ENCODE measurements at places on chromosomes 7 and 10.

GRCh38 chr10:99421233-99421739, 9.1 kb downstream of the GOT1 start:
- DNase-seq: no peak

DNA sequence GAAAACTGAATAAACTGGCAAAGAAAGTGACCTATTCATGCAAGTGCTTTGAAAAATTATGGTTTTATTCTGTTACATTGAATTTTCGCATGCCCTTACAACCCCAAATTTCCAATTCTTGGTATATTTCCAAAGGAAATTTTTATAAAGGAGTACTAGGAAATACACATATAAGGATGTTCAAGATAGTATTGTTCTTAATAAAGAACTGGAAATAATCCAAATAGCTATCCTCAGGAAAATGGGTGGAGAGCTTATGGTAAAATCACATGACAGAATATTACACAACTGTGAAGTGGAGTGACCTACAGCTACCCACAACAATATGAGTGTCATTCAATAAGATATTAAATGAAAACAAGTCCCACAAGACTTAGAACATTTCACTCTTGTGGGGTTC, 138.9 kb upstream of the BMPER start:
- DNase-seq: no peak

GRCh38 chr7:104431930-104432329, 103.5 kb downstream of the LHFPL3 start:
- no peak for DNase-seq

- peak; percentile 93 for DNase-seq
Observed at GRCh38 chr10:8130973-8131911, 76.8 kb downstream of the GATA3 start.

DNA sequence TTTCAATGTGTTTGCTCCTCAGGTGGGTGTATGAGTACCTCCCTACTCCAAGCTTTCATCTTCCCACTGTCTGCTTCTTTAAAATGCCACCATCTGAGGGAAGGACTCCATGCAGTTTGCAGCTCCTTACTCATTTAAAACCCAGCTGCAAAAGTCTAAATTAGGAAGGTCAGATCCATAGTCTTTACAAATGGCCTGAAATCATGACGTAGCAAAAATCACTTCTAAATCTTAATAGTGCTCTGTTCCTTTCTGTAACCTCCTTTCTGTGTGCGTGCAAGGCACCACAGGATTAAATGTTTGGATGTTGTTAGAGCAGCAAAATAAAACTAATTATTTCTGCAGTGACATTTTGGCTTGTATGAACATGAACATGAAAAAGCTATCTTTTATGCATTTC, 366.9 kb upstream of the IGFBP3 start:
- no peak for DNase-seq

DNA sequence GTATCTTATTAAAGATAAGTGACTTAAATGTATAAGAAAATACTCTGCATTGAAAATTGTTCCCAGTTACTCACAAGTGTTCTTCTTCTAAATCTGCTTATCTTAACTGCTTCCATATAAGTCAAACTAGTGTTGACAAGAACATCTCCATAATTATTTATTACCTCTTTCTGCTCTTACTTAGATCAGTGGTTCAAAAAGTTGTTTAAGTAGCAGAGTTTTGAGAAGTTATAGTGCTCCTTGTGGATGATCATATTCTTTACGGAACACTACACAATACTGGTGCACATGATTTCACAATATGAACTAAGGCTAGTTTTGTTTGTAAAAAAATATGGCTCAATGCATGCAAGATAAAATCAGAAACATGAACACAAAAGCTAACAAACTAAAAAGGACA, 168.4 kb downstream of the SEMA3D start:
- no peak for DNase-seq

DNA sequence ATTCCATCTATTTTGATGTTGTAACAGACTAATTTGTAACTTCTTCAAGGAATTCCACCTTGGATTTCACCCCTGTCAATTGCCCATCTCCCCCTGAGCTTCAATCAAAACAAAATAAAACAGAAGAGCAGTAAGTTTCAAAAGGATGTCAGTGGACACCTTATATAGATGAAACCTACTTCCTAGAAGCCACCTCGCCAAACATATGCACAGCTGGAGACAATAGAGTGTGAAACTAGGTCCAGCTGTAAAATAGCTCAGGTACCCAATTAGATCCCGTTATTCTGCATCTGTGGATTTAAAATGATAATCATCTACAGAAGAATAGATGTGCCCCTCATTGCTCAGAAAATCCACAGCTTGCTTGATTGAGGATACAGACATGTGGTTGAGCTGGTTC, 598.6 kb downstream of the SH2D4B start:
- no peak for DNase-seq

DNA sequence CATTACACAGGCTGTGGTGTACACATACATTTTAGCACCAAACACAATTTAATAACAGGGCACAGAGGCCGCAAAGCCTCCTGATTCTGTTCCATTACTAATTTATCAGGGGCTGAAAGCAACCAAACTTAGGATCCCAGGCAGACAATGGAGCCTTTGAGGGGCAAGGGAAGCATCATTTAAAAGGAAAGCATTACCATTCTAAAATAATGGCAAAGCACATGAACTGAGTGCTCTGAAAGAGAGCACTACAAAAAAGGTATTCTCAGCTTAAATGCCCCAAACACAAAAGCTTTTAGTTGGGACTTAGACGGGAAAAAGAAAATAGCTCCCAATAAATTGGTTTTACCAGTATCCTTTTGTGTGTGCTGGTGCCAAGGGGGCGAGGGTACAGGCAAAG, 282.0 kb upstream of the ETV1 start:
- no peak for DNase-seq

GRCh38 chr10:28721318-28721951, 44.1 kb downstream of the BAMBI start:
- no peak for DNase-seq

- DNase-seq: peak; percentile 21
Observed at GRCh38 chr10:89470628-89471027, 56.3 kb downstream of the IFIT5 start.

DNA sequence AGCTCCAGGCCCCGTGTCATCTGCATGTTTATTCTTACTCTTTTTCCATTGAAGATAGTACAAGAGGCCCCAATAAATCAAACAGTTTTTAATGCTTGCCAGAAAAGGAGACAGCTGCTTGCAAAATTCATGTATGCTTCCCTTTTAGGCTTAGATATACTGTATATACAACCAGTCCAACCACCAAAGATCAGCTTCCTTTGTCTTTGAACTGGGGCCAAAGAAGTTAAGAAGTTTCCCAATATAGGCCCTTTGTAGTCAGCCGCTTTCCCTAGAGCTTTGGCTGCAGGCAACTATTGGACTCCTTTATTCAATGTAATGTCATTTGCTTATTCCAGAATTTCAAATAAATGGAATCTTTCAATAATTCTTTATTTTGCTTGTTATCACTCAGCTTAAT, 1395.0 kb downstream of the GATA3 start:
- no peak for DNase-seq

- no peak for DNase-seq
Observed at GRCh38 chr10:120403109-120403508, 53.9 kb upstream of the PLPP4 start.

GRCh38 chr7:143042790-143043271, 9.3 kb upstream of the OR6V1 start:
- no peak for DNase-seq

- no peak for DNase-seq
Observed at GRCh38 chr10:116296291-116296721, 23.3 kb upstream of the GFRA1 start.
